ENCODE measurements at places on chromosomes 4 and X.

- no peak for DNase-seq
These were observed 19.1 kb downstream of the GSX2 start for GRCh38 chr4:54118850-54119589.

DNA sequence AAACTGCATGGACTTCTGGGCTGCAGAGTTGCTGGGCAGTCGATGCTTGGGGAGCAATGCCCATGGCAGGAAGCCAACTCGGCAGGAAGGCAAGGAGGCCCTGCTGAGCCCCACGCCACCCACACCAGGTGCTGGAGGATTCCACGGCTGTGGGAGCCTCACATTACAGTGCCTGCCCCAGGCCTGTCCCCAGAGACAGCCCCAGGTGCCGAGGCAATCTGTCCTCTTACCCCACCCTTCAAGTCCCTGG, 53.9 kb downstream of the HMX1 start:
- DNase-seq = peak; percentile 41

DNA sequence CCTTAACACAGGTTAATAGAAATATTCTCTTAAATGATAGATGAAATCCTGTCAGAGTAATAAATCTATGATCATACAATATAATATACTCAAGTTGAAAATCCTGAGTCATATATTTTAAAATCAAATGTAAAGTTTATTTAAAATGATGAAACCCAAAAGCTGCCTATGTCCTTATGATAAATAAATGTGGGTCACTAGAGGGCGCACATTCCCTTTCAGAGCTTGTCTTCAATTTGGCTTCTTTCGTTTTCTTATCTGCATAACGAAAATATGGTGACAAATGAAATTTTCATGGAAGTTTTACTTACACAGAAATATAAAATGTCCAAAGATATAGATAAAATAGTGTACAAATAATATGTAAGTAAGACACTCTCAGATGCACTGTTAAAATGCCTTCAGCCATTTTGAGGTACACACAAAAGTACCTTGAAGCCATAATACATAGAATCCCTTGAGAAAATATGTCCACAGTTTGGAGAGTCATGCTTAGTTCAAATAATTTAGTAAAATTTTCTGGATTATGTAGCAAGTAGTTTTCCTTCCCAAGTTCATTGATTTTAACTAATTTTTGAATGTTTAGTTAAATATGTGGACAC, 680.4 kb downstream of the DMD start:
- DNase-seq = peak; percentile 51

- DNase-seq = no peak
These were observed 188.8 kb upstream of the TECRL start for GRCh38 chr4:64598066-64598465.

All from endodermal cell (in vitro differentiated cells).